Dermis microvascular lymphatic vessel endothelial cell (primary cell): ENCODE measurements at places on chromosomes 1 and 21.
A peak's percentile ranks its signal among the peaks of the same experiment; 100 is the strongest.

DNA sequence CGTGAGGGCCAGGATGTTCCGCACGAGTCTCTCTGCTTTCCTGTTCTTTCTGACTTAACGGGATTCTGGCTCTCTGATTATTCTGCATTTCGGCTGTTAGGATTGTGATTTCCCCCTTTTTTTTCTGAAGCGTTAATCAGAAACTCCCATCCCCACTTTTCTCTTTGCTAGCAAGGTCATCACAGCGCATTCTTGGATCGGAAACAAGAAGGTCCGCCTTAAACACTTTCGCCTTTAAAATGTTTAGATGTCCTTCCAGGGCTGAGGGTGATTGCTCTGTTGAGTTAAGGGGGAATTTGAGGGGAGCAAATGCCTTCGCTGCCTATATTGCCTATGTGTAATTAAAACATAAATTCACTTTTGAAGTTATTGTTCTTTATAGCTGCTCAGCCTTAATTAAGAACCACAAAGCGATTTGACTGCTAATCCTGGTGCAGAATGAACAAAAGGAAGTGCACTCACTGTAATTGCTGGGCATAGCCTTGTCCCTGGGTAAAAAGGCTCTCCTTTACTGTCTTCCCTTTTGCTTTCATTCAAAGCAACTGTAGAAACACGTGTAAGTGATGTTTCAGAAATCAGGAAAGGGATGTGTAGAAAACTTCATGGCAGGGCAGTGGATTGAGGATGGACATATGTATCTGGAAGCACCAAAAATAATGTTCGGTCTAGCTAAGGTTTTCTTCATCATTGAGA is 1.2 kb downstream of the LAMC1 start:
- DNase-seq = no peak

- no peak for DNase-seq
Measured at GRCh38 chr1:69994241-69994640, 211.1 kb downstream of the LRRC40 start.

DNA sequence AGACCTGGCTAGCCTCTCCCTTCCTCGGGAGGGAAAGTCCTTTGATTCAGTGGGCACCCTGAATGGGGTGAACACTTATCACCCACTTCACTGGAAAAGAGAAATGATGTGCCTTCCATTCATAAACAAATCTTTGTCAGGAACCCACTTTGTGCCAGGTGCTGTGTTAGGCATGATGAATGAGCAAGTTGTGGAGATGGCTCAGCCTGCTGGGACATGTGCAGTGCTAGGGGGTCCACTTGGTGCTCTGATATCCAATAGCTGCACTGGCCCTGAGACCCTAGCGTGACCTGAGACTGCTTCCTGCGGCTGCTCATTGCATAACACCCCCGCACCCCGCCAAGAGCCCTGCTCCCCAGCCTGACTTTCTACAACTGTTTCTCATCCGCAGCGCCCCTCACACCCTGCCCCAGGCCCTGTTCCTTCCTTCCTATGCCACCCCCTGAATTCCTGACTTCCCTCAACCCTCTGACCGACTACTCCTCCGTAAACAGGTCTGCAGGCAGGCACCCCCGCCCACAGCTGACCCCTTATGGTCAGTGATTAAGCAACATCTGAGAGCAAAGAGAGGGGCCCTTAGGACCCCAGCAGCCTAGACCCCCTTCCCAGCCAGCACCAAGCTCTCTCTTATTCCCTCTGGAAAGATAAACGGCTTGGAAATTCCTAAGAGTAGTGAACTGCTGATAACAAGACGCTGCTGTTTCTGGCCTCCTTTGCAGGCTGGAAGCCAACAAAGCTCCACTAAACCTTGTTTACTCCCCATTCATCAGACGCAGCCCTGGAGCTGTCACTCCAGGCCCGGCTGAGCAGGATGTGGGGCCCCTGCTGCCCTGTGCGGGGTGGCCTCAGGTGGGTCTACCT is 12.9 kb downstream of the CSRP1 start:
- DNase-seq = peak; percentile 60

DNA sequence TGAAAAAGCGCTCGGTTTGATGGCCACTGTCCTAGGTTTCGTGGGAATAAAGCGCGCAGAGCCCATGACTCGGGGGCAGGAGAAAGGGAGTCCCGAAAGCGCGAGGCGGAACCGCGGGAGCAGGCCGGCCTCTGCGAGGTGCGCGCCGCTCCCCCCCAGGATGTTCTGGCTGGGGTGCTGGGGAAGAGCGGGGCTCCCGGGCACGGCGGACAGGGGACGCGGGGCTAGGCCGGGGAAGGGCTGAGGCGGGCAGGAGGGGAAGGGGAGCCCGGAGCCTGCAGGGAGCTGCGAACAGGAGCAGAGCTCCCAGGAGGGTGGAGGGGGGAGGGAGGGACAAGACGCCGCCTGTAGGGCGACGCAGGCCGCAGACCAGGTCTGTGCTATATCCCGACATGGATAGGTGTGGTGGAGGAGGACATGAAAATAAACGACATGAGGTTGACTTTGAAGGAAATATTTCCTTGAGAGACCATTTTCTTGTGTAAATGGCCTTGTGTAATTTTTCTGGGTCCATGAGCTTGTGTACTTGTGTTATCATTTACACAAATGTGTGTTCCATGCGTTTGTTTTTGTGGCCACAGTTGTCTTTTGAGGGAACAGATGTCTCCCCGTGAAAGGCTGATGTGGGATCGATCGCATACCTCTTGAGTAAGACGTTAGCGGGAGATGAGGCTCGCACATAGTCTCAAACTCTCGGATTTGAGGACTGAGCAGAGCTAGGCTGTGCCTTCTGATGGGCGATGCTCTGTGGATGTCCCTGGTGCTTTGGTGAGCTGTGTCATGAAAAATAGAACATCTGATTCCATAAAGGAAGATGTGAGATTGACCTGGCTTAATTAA is 1.3 kb downstream of the PCNT start:
- no peak for DNase-seq

GRCh38 chr1:35707601-35708440 is 10.9 kb downstream of the C1orf216 start:
- peak; percentile 24 for DNase-seq

- no peak for DNase-seq
Measured at GRCh38 chr1:158818560-158818959, 12.6 kb upstream of the MNDA start.
